AG08395 (cell line): ENCODE measurements at places on chromosomes 16 and 17.
A peak's percentile ranks its signal among the peaks of the same experiment; 100 is the strongest.

- no peak for DNase-seq
Observed at GRCh38 chr17:66149562-66149961, 42.4 kb downstream of the CEP112 start.

DNA sequence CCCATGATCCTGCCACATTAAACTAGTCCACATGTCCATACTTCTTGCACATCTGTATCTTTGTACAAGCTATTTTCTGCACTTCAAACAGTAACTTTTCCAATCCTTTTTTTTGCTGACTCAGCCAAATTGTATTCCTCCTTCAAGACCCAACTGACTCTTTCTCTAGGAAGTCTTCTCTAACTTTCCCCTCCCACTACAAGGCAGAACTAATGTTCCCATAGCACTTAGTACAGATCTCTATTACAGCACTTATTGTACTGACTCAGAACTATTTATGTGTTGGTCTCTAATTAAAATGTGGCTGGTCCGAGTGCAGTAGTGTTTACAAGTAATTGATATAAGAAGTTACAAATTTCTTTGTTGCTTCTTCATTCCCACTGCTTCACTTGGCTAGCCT is 8.2 kb downstream of the FAM222B start:
- no peak for DNase-seq

DNA sequence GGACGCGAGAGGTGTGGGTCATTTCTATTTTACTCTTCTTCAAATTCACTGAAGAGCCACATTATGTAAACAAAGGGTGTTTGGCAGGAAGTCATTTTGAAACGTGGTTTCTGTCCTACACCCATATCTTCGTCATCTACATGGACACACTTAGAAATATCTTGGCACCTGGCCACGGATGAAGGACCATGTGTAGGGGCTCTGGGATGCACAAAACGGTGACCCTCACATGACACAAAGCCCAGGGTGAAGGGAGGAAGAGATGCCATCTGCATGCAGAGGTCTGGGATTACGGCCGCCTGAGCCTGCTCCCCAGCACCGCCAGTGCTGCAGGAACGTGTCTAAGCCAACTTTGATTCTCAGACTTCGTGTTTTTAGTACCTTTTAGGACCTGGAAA is 130.2 kb upstream of the CHMP6 start:
- DNase-seq: no peak

GRCh38 chr16:60755907-60756306 is 1280.3 kb downstream of the CDH8 start:
- no peak for DNase-seq

- peak; percentile 74 for DNase-seq
Observed at GRCh38 chr17:3683054-3683511, 12.9 kb downstream of the P2RX5 start.

DNA sequence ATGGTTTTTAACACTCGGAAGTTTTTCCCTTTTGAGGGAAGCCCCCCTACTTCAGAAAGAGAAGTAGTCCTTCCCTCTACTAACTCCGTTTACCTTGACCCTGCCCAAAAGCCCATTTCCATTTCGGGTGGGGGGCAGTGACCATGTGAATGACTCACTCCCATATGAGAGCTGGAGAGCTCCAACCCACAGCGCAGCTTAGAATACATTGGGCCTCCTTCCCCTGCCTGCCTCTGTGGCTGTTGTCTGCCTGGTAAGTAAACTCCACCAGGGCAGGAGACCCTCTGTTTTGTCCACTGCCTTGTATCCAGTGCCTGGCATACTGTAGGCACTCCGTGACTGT is 985 bp downstream of the SGSM2 start:
- no peak for DNase-seq

- no peak for DNase-seq
Observed at GRCh38 chr16:49743658-49744057, 112.3 kb downstream of the ZNF423 start.

- DNase-seq: no peak
Observed at GRCh38 chr17:65918916-65919315, 273.0 kb downstream of the CEP112 start.

DNA sequence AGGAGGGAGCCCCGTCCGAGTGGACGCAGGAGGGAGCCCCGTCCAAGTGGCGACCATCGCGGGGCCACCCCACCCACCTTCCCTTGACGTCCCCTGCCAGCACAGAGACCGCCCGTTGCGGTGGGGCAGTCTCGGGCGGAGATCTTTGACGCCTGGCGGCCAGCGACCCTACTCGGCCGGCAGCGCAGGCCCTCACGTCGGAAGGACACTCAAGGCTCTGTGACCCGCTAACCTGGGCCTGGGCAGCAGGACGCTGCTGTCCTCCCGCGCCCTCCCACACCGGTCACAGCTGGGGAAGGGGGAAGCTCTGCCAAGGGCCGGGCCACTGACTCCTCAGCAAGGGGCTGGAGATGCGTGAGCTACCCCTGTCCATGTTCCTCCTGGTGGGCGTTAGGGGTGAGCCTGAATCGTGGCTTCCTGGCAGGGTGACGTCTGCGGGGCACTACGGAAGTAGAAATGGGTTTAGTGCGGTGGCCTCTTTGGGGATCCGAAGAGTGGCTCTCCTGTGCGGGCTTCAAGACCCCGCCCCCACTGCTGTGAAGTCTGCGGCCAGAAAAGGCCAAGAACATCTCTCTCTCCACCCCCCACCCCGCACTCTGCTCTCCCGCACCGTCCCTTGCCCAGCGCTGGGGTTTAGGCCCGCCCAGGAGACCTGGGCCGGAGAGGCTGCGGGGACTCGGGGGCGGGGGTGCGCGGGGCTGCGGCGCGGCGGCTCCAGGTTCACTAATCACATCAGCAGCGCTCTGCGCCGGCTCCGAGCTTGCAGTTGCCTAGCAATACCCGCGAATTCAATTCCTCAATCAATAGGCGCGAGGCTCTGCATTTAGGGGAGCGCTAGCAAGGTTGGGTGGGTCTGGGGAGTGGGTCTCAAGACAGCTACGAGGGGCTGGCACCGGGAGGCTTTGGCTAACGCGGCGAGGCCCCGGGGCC is 5.8 kb downstream of the CBX8 start:
- no peak for DNase-seq

DNA sequence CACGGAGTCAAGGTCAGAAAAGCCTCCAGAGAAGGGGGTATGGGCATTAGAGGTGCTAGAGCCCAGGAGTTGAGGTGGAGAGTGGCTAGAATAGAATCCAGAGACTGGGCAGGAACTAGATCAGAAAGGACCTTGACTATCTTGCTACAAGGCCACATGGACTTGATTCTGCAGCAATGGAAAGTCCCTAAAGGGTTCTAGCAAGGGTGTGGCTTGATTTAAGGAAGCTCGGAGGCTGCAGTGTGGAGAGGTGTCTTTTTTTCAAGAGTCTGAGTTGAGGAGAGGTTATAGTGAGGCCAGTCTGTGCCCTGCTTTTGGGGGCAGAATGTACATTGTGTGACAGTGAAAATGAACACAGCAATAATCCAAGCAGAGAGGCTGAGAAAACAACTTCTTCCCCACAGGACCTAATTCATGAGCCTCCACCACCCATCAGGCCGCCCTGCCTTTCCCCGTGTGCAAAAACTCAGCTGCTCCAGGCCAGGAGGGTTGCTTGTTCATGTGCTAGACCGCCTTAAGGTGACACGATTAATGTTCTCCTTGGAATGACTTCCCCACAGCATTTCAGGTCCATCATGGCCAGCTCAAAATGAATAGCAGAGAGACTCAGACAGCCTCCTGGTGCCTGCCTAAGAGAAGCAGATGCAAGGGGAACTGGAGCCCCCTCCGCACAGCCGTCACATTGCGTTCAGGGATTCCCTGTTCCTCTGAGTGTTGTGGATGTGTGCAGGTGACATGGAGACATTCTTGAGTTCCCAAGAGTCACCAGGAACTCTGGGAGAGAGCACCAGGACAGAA is 8.7 kb upstream of the BEAN1 start:
- no peak for DNase-seq

DNA sequence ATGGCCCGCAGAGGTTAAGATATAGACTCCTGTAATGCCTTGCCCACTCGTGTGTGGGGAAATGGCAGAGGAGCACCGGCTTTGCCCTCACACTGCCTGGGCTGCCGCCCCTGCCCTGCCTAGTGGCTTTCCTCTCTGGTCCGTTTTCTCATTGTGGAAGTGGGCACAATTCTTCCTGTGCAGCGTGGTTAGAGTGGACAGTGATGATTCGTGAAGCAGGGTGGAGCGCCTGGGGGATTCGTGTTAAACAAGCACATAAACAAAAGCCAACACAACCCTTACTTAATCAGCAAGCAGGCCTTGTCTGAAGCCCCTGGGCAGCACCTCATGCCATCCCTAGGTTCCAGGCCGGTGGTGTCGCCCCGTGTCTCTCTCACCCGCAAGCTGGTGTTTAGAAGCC is 269.7 kb downstream of the SEC14L1 start:
- DNase-seq: no peak

DNA sequence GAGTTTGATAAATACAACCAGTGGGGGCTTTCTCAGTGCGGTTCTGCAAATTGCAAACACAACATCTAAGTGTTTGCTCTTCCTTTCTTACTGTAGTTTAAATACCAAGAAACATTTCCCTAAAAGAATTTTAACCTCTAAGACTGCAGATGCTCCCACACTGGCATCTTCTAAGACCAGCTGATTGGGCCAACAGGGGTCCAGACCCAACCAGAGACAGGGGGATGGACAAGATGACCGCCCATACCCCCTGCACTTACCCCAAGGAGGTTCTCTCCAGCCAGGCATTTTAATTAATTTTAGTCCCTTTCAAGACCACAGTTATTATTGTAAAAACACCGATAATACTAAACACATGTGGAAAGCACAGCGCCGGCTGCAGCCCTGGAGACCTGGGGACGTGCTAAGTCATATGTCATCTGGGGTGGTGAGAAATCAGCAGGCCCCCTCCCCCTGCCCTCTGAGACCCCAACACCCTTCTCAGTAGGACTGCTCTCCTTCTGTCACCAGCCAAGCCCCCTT is 242.3 kb downstream of the SOX9 start:
- no peak for DNase-seq

DNA sequence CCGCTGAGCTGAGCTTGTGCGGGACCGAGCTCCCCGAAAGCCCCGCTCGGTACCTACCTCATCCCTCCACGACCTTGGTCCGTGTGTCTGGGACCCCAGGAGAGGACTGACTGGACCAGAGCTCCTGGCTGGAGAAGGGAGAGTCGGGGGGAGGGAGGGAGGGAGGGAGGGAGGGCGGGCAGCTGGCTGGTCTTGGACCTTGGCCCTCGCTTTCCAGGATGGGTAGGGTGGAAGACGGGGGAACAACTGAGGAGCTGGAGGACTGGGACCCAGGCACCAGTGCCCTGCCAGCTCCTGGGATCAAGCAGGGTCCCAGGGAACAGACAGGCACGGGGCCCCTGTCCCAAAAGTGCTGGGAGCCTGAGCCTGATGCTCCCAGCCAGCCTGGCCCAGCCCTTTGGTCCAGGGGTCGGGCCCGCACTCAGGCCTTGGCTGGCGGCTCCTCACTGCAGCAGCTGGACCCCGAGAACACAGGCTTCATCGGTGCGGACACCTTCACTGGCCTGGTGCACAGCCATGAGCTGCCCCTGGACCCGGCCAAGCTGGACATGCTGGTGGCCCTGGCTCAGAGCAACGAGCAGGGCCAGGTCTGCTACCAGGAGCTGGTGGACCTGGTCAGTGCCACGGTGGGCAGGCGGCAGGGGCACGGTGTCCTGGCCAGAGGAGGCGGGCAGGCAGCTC is 553 bp downstream of the RHBDL1 start:
- DNase-seq: no peak

- DNase-seq: no peak
Observed at GRCh38 chr16:17301593-17302135, 169.1 kb downstream of the XYLT1 start.

GRCh38 chr17:35554668-35555067 is 6.0 kb downstream of the SLFN14 start:
- no peak for DNase-seq

DNA sequence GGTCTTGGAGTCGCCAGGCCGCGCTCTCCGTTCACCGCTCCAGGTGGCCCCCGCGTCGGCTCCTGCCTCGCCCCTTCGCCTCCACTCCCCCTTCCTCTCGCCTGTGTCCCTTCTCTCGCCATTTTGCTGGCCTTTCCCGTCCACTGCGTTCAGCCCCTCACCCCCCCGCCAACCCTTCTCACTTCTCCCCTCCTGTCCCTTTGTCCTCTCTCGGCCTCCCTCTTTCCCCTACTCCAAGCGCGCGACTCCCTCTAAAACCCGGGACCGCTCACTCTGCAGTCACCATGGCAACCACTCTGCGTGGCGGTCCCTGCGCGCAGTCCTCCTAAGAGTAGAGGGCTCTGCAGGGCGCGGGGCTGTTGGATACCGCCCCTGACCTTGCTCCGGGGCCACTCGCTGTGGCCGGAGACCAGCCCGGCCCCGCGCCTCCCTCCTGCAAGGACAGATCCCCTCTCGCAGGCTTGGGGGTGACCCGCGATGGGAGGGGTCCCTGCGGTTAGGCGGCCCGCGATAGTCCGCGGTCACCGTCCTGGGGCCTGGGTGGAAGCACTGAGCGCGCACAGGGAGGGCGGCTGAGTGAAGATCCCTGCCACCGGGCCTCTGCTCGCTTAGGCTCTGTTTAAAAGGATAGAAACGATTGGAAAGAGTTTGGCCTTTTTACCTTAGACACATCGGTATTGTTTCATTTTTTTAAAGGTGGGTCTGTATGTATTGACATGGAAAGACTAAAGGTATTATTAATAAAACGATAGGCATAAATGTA is 454 bp downstream of the CCDC40 start:
- peak; percentile 31 for DNase-seq

DNA sequence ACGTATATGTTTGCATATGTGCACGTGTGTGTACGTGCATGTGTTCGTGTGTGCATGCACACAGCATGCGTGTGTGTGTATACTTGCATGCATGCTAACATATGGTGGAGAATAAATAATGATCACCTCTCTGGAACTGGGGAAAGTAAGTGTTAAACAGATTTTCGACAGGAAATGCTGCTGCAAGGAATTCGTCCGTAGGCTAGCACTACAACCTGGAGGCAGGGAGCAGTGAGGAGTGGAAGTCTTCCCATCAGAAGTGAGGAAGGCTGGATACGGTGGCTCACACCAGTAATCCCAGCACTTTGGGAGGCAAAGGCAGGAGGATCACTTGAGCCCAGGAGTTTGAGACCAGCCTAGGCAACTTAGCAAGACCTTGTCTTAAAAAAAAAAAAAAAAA is 4.8 kb upstream of the CSNK1D start:
- DNase-seq: no peak
